ENCODE measurements at places on chromosomes 4 and X.

DNA sequence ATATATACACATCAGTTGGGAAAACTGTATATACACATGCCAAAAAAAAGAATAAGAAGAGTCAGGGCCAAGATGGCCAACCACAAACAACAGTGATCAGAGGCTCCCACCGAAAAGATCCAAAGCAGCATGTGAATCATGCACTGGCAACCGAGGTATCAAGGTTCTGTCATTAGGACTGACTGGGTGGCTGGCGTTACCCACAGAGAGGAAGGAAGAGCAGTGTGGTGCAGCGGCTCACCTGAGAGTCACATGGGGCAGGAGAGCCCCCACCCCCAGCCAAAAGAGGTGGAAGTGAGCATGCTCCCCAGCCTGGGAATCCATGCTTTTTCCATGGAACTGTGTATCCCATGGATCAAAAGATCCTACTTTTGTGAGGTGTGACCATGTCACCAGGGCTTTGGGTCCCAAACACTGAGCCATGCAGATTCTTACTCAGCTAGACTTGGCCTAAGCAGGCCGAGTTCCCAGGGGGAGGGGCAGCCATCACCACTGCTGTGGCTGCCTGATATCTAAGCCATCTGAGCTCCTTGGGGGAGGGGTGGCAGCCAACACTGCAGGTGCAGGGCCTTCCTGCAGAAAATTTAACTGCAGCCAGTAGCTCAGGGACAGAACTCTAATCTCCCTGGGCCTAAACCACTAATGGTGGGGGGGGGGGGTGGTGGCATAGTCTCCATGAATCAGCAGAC is 52.8 kb downstream of the P2RY10 start:
- no peak for DNase-seq

DNA sequence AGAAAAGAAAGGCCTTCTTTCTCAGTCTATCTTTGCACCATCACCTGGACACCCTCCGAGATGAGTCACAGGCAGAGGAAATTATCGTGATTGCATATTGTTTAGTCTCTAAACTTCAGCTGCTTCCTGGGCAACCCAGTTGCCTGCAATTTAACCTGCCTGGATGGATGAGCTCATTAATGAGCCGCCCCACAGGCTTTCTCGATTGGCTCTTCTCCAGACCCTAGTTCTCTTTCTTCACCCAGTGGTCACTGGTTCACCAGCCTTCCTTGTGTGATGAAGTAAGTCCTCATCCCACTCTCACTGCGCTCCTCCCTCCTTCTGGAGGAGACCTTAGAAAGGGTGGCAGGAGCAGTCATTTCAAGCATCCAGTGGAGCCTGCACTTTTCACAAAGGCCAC is 94.4 kb downstream of the SOWAHB start:
- no peak for DNase-seq

GRCh38 chr4:38735870-38736269 is 46.9 kb downstream of the TLR10 start:
- DNase-seq: no peak

DNA sequence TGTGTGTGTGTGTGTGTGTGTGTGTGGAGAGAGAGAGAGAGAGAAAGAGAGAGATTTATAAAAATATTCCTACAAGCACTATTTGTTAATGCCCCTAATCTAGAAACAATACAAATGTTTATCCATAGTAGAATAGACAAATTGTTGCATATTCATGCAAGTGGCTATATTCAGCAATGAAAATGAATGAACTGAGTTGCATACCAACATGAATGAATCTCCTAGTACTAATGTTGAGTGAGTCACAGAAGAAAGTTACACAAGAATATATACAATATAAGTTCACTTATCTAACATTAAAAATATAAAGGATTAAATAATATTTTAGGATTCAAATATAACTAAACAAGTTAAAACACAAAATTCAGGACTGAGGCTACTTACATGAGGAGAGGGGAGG is 456.8 kb upstream of the AMOT start:
- DNase-seq: no peak

DNA sequence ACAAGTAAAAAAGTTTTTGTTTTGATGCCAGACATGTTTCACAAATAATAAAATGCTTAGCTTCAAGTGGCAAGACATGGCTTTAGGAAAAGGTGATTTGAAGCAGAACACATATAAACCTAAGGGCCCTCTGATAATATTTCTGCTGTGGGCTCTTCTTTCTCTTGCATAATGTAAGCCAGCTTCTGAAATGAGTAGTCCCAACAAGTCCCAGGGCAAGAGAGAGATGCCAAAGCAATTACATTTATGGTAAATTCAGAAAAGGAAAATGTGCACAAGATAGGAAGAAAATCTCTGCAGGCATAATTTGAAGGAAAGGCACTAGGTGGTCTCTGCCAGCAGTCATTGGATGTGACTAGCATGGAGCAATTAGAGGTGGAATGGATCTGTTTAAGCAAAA is 170.8 kb upstream of the GALNT7 start:
- DNase-seq: no peak

GRCh38 chr4:683982-684622 is 4.8 kb downstream of the SLC49A3 start:
- no peak for DNase-seq

GRCh38 chr4:127988638-127989037 is 23.4 kb downstream of the ABHD18 start:
- no peak for DNase-seq

GRCh38 chr4:71338846-71339593 is at the start of gene SLC4A4:
Gene SLC4A4 (plus strand): TSS chr4:71339020.
- DNase-seq: no peak
